Tibial nerve (tissue), 4 donors: ENCODE measurements at places on chromosomes 4 and X.
A peak's percentile ranks its signal among the peaks of the same experiment; 100 is the strongest.

- no peak overlapping the region for H3K4me3 ChIP-seq
- H3K4me1 ChIP-seq = no peaks in the 10 kb centered on the region
- no peak overlapping the region for H3K27ac ChIP-seq
Measured at GRCh38 chr4:37644962-37645361, 41.2 kb downstream of the RELL1 start.

GRCh38 chr4:168841000-168841671 is 168.9 kb downstream of the CBR4 start:
- H3K27ac ChIP-seq = peak overlapping the region; percentile 53
- no peaks in the 10 kb centered on the region for H3K36me3 ChIP-seq
- peaks cover 68% of the 10 kb centered on the region for H3K4me1 ChIP-seq
- no peak overlapping the region for H3K4me3 ChIP-seq
- DNase-seq = no peak

DNA sequence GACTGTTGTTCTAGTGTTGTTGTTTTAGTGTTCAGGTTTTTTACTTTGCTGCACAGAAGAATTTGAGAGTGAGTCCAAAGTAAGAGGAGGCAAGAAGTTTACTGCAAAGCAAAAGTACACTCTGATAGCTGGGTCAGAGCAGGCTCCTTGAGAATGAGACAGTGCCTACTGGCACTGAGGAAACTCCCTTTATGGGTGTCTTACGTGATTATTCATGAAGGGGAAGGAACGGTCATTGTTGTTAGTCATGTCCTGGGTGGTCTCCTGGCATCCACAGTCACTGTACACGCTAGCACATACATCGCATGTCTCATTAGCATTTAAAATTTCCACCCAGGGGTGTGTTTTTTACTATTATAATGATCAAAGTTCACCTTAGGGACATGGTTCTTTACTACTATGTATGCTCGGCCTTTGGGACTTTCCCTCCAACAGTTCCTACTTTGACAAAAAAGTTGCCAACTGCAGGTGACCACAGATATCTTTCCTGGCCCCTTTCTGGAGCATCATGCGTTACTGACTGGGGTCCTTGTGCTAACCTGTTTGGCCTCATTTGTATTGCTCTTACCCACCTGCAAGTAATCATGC is 688.9 kb upstream of the AMOT start:
- DNase-seq = no peak
- H3K27me3 ChIP-seq = peaks cover 9% of the 10 kb centered on the region
- H3K4me1 ChIP-seq = no peaks in the 10 kb centered on the region
- H3K36me3 ChIP-seq = no peaks in the 10 kb centered on the region
- no peak overlapping the region for H3K4me3 ChIP-seq

DNA sequence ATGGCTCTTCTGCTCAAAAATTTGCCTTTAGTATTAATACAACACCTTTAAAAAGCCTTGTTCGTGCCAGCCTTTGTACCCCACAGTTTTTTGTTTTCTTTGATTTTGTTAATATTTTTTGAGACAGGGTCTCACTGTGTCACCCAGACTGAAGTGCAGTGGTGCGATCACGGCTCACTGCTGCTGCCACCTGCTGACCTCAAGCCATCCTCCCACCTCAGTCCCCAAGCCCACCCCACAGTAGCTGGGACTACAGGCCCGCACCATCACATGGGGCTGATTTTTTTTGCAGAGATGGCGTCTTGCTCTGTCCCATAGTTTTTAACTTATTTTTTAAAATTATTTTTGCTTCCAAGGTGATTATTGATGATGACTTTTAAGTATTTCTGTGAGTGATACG is 134.0 kb downstream of the HTR2C start:
- H3K4me1 ChIP-seq = no peaks in the 10 kb centered on the region
- no peak overlapping the region for H3K27ac ChIP-seq
- peaks cover 7% of the 10 kb centered on the region for H3K27me3 ChIP-seq
- H3K36me3 ChIP-seq = no peaks in the 10 kb centered on the region

DNA sequence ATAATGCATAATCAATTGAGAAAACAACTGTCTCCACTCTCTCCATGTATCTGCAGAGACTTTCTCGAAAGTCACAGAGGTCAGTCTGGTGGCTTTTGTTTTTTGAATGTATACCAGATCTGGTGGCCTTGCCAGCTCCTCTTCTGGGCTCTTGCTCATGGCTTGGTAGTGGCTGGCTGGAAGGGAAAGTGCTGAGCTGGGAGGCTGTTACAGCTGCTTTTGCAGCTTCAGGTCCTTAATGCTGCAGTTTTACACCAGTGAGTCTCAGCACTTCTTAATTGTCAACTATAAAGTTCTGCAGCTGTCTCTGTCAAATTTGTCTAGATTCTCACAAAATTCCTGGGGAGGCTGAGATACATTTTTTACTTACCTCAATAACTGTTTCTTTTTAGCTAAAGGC is 390.0 kb downstream of the GRXCR1 start:
- H3K4me3 ChIP-seq = no peak overlapping the region
- H3K27ac ChIP-seq = no peak overlapping the region
- H3K27me3 ChIP-seq = no peaks in the 10 kb centered on the region
- no peaks in the 10 kb centered on the region for H3K36me3 ChIP-seq

GRCh38 chrX:124042042-124042441 is 80.5 kb downstream of the STAG2 start:
- H3K36me3 ChIP-seq = no peaks in the 10 kb centered on the region
- no peak for DNase-seq
- no peak overlapping the region for H3K4me3 ChIP-seq
- H3K27me3 ChIP-seq = no peaks in the 10 kb centered on the region
- no peaks in the 10 kb centered on the region for H3K4me1 ChIP-seq
- H3K27ac ChIP-seq = no peak overlapping the region

GRCh38 chr4:118102195-118102594 is 67.9 kb downstream of the NDST3 start:
- H3K27me3 ChIP-seq = no peaks in the 10 kb centered on the region
- H3K36me3 ChIP-seq = no peaks in the 10 kb centered on the region
- H3K4me1 ChIP-seq = no peaks in the 10 kb centered on the region
- H3K27ac ChIP-seq = no peak overlapping the region

GRCh38 chr4:120525106-120525505 is 397.4 kb downstream of the PRDM5 start:
- DNase-seq = no peak
- no peak overlapping the region for H3K4me3 ChIP-seq
- no peaks in the 10 kb centered on the region for H3K36me3 ChIP-seq
- H3K4me1 ChIP-seq = no peaks in the 10 kb centered on the region
- no peaks in the 10 kb centered on the region for H3K27me3 ChIP-seq

GRCh38 chr4:183797445-183798300 is 107.4 kb upstream of the STOX2 start:
- H3K4me1 ChIP-seq = no peaks in the 10 kb centered on the region
- peak overlapping the region; percentile 86 for H3K27ac ChIP-seq

- H3K4me3 ChIP-seq = no peak overlapping the region
- peak overlapping the region; percentile 6 for H3K27ac ChIP-seq
- DNase-seq = no peak
- H3K36me3 ChIP-seq = peaks cover 6% of the 10 kb centered on the region
Measured at GRCh38 chrX:74242050-74242449, 61.9 kb upstream of the ZCCHC13 start.

GRCh38 chr4:40357738-40358137 is 22.6 kb downstream of the CHRNA9 start:
- H3K36me3 ChIP-seq = no peaks in the 10 kb centered on the region
- no peak overlapping the region for H3K27ac ChIP-seq
- H3K27me3 ChIP-seq = no peaks in the 10 kb centered on the region
- H3K4me1 ChIP-seq = no peaks in the 10 kb centered on the region
- H3K4me3 ChIP-seq = no peak overlapping the region

GRCh38 chr4:134320048-134320447 is 118.5 kb upstream of the PABPC4L start:
- H3K27ac ChIP-seq = no peak overlapping the region
- no peaks in the 10 kb centered on the region for H3K4me1 ChIP-seq
- DNase-seq = no peak
- no peaks in the 10 kb centered on the region for H3K27me3 ChIP-seq

DNA sequence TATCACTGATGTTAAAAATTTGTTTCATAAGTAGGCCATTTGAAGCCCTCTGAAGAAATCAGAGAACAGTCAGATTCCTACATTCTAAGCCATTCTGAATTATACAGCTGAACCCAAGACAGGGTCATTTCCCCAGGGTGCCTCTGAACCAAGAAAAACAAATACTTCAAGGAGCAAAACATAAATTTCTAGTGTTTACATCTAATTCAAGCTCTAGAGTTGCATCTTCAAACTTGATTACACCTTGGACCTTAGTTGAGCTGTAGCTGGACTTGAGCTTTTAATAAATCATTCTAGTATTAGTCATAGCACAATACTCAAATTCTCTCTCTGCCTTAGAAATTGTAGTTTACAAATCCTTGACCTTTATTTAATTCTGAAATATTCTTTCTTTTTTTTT is 87.6 kb upstream of the IL15 start:
- no peak overlapping the region for H3K27ac ChIP-seq
- no peak for DNase-seq
- no peaks in the 10 kb centered on the region for H3K27me3 ChIP-seq

DNA sequence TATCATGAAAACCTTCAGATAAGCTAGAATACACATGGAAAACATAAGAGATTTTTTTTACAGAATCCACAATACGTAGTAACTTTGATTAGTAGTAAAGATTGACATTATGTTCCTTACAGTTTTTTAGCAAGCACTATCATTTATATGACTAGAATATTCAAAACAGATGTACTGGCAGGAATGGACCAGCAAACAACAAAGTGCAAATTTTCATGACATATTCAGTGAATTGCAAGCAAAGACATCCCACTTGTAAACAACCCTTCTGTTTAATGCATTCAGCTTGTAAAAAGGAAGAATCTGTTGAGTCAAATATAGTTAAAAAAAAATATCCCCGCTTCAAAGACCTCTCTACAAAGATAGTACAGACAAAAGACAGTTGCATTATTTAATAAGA is 403.7 kb upstream of the TRAM1L1 start:
- H3K36me3 ChIP-seq = no peaks in the 10 kb centered on the region
- H3K27ac ChIP-seq = no peak overlapping the region
- no peak for DNase-seq
- H3K27me3 ChIP-seq = no peaks in the 10 kb centered on the region
- H3K4me1 ChIP-seq = no peaks in the 10 kb centered on the region

DNA sequence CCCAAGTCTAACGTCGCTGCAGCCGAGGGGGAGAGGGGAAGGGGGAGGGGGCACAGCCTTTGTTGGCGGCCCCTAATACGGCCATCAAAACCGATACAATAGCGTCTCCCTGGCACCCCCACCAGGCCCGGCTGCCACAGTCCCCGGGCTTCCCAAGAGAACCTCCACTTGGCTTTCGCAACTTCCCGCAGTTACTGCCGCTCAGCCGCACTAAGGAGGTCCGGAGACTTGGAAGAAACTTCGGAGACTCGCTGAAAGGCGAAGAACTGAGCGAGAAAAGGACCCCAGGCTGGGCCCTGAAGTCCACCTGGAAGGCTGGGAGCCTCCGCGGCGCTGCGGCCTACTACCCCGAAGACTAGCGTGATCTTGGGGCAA is 2.8 kb downstream of the NKX6-1 start:
- no peak overlapping the region for H3K4me3 ChIP-seq
- peaks cover 16% of the 10 kb centered on the region for H3K27me3 ChIP-seq
- H3K36me3 ChIP-seq = no peaks in the 10 kb centered on the region
- DNase-seq = no peak
- H3K27ac ChIP-seq = no peak overlapping the region

- no peak overlapping the region for H3K4me3 ChIP-seq
- no peaks in the 10 kb centered on the region for H3K4me1 ChIP-seq
- H3K36me3 ChIP-seq = no peaks in the 10 kb centered on the region
- no peak for DNase-seq
Measured at GRCh38 chr4:151238477-151238876, 38.5 kb upstream of the PRSS48 start.

- no peaks in the 10 kb centered on the region for H3K27me3 ChIP-seq
- peak; percentile 11 for DNase-seq
- H3K36me3 ChIP-seq = no peaks in the 10 kb centered on the region
- H3K4me3 ChIP-seq = no peak overlapping the region
Measured at GRCh38 chrX:84729809-84730208, 227.6 kb upstream of the HDX start.

GRCh38 chrX:134026565-134027311 is 41.3 kb upstream of the GPC3 start:
- H3K27me3 ChIP-seq = no peaks in the 10 kb centered on the region
- H3K4me3 ChIP-seq = peak overlapping the region; percentile 9
- H3K36me3 ChIP-seq = no peaks in the 10 kb centered on the region
- no peak overlapping the region for H3K27ac ChIP-seq
- H3K4me1 ChIP-seq = no peaks in the 10 kb centered on the region

DNA sequence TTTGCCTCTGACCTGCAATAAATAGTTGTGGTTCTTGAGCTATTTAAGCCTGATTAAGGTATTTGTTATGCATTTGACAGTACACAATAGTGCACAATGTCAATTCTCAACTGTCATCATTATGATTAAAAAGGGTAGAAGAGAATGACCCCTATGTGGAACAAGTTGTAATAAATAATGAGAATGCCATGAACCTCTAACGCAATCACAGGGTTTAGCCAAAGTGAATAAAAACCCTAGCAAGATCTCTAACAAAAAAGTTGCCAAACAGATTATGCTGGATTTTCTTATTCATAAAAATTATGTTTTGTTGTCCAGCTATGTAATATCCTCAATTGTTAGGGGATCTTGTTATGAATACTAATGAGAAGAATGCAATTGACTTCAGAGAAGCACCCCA is 387.4 kb downstream of the GPAT3 start:
- DNase-seq = no peak
- no peak overlapping the region for H3K27ac ChIP-seq
- H3K4me1 ChIP-seq = no peaks in the 10 kb centered on the region
- no peaks in the 10 kb centered on the region for H3K36me3 ChIP-seq

- H3K4me1 ChIP-seq = no peaks in the 10 kb centered on the region
- H3K27ac ChIP-seq = no peak overlapping the region
- H3K27me3 ChIP-seq = no peaks in the 10 kb centered on the region
Measured at GRCh38 chr4:107939307-107939706, 8.0 kb downstream of the CYP2U1 start.

DNA sequence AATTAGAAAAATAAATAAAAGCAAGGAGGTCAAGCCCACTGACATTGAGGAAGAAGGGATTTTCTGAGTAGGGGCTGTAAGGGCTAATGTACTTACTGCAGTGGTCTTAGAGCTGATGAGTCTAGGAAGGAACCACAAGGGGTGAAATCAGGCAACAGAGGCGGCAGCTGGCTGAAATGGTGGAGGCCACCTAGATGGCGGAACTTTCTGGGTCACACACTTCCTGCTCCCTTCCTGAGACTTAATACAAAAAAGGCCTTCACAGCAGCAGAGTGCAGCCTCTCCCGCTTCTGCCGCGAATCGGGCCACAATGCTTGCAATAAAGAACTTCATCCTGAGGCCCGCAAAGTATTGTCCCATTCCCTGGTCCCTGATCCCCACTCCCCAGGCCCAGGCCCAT is 15.4 kb downstream of the SNX12 start:
- H3K27ac ChIP-seq = no peak overlapping the region
- no peaks in the 10 kb centered on the region for H3K36me3 ChIP-seq
- H3K4me3 ChIP-seq = no peak overlapping the region
- DNase-seq = no peak
- H3K27me3 ChIP-seq = no peaks in the 10 kb centered on the region
